Activated T-helper 1 cell treated with anti-CD3 and anti-CD28 coated beads, Interleukin-12 subunit alpha, Interleukin-12 subunit beta, Interleukin-2, Interleukin-4 antibody, amounts not matched to agents 30 ng/mL and 10 ng/mL and 1 ng/mL, durations not matched to agents 14 hours and 24 hours and 36 hours (primary cell): ENCODE measurements at places on chromosomes 2 and 18.

GRCh38 chr2:118183381-118183780, 95.1 kb downstream of the INSIG2 start:
- no peak overlapping the region for H3K27ac ChIP-seq
- H3K4me1 ChIP-seq = peaks cover 50% of the 10 kb centered on the region
- no peak for DNase-seq
- H3K4me3 ChIP-seq = no peak overlapping the region
- H3K36me3 ChIP-seq = peaks cover under 1% of the 10 kb centered on the region
- no peaks in the 10 kb centered on the region for H3K27me3 ChIP-seq

DNA sequence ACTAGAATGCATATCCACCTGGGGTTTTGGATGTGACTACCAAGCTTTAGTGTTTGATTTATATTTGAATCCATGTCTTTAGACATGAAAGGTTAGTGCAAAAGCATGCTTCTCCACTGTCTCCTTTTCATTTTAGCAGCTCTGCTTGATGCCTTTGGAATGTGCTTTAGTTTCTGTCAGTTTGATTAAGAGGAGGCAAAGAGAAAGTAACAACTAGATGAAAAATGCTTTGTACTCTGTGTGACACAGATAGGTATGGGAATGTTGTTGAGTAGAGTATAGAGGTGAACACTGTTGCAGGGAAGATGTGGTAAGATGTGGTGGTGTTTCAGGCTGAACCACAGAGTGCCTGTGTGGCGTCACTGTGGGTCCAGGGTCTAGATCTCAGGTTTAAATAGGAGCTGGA, 19.8 kb downstream of the PIK3C3 start:
- peaks cover 28% of the 10 kb centered on the region for H3K36me3 ChIP-seq
- no peak overlapping the region for H3K4me3 ChIP-seq
- H3K27ac ChIP-seq = no peak overlapping the region
- peaks cover 26% of the 10 kb centered on the region for H3K4me1 ChIP-seq
- DNase-seq = no peak
- no peaks in the 10 kb centered on the region for H3K27me3 ChIP-seq

DNA sequence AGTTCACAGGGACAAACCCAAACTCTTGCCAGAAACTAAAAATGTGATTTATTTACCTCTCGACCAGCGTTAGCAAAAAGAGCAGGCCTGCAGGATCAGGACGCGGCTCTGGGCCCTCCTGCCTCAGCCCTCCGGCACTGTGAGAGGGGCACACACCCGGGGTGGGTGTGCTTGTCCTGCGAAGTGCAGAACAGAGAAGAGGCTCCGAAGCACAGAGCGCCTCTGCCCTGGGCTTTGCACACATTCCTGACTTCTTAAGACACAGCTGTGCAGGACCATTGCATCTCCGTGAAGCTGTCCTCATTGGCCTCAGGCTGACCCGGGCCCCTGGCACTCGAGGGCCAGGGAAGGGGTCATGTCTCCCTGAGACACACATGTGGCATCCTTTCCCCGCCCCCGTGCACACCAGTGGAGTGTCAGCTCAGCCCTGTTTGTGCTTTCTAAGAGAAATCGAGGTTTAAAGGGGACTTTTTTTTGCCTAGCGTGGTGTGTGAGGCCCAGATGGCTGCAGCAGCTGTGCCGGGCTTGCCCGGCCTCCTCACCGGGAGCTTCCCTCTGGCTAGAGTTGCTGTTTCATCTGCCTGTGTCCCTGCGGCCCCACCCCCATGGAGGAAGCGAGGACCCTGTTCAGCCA, 9.9 kb upstream of the NFATC1 start:
- no peak overlapping the region for H3K4me3 ChIP-seq
- peaks cover 16% of the 10 kb centered on the region for H3K27me3 ChIP-seq
- peaks cover 6% of the 10 kb centered on the region for H3K4me1 ChIP-seq
- no peak overlapping the region for H3K27ac ChIP-seq
- H3K36me3 ChIP-seq = no peaks in the 10 kb centered on the region

GRCh38 chr18:66971960-66972359, 368.1 kb upstream of the CDH19 start:
- DNase-seq = no peak
- H3K27ac ChIP-seq = no peak overlapping the region
- H3K4me1 ChIP-seq = no peaks in the 10 kb centered on the region
- H3K4me3 ChIP-seq = no peak overlapping the region

DNA sequence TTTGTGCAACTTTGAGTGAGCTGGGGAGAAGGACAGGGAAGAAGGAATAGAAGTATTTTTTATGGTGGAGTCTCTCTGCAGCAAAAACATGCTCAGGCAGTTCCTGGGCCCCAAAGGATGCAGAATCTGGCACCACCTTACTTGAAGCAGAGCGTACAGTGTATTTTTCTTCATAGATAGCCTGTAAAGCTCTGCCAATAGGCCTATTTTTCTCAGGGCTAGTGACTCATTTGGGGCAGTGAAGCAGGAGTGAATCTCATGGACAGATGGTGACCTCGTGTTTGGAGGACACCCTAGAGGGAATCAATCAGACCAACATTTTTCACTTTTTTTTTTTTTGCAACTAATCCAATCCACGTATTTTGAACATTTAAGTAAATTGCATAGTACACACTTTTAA, 268.1 kb upstream of the CXCR4 start:
- no peaks in the 10 kb centered on the region for H3K27me3 ChIP-seq
- peaks cover 45% of the 10 kb centered on the region for H3K4me1 ChIP-seq
- peaks cover 2% of the 10 kb centered on the region for H3K36me3 ChIP-seq
- no peak for DNase-seq
